8988T (cell line): ENCODE measurements at places on chromosomes 12 and 14.

GRCh38 chr12:91967590-91967989, 178.1 kb downstream of the BTG1 start:
- DNase-seq, result no peak

DNA sequence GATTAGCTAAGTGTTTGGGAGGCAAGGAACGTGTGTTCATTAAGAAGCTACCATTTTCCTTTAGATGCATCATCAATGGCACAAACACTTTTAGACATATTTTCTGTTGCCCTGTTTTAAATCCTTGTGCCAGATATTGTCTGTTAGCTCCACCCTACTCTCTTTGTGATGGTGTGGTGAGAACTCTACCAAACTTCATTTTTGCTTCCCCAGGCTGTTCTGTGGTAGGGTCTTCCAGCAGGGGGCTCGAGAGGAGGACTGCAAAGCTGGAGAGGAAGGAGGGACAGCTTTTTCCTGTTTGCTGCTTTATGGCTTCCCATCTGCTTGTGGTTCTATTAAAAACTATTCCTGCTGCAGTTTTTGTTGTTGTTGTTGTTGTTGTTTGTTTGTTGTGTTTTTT, 23.8 kb upstream of the STRAP start:
- DNase-seq, result no peak

DNA sequence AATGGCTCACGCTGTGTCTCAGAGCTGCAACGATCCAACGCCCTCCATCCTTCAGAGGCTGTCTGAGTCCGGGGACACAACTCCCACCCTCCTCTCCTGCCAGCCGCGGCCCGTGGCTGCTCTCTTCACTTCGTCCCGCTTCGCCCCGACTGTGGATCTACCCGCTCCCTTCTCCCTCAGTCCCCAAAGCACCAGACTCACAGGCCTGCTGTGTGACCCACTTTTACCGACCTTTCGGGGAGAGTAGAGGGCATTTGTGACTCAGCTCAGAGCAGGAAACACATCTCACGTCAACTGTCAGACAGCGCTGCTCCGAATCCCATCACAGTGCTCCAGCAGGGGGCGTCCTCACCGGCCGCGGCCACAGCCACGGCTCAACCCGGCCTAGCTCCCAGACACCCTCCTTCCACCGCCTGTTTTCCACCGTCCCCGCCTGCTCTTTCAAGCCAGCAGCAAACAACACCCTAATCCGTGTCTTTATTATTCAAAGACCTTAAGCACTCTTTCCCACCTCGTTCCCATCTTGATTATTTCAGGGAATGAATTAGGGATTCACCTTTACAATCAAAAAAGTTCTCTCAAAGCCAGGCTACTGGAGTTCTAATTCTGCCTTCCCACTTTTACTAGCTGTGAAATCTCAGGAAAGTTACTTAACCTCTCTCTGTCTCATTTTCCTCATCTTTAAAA, 5.0 kb upstream of the AQP2 start:
- DNase-seq, result peak; percentile 94

- no peak for DNase-seq
Observed at GRCh38 chr12:105834496-105834895, 304.3 kb downstream of the NUAK1 start.

DNA sequence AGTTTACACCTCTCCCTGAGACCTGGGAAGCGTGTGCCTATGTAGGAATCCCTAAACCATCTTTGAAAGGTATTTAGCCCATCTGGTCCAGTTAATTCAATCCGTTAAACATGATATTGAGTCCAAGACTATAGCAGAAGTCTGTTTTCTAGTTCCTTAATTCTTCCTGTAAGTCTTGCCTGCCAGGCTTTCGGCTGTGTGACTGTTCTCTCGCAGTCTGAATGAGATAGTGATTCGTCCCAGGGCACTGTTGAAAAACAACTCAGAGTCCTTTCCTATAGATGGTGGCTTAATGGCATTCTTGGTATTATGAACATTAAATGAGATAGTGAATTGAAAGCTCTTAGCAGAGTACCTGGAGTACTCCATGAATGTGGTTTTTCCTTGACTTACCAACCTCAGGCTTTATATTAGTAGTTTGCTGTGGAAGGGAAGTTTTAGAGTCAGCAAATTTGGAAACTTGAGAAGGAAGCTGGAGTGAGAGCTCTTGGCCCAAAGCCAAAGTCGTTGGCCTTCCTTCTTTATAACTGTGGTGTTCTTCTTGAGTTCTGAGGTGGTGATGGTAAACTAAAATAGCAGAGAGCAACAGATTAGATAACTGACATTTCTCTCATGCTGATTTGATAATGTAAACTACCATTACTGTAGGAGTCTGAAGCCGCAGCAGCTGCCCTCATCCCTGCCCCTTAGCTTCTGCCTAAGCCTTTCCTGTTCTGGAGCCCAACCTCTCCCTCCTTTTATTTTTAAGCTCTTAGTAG, 76.5 kb downstream of the TGFB3 start:
- DNase-seq, result no peak

- DNase-seq, result no peak
Observed at GRCh38 chr12:101935890-101936746, 58.7 kb downstream of the DRAM1 start.

DNA sequence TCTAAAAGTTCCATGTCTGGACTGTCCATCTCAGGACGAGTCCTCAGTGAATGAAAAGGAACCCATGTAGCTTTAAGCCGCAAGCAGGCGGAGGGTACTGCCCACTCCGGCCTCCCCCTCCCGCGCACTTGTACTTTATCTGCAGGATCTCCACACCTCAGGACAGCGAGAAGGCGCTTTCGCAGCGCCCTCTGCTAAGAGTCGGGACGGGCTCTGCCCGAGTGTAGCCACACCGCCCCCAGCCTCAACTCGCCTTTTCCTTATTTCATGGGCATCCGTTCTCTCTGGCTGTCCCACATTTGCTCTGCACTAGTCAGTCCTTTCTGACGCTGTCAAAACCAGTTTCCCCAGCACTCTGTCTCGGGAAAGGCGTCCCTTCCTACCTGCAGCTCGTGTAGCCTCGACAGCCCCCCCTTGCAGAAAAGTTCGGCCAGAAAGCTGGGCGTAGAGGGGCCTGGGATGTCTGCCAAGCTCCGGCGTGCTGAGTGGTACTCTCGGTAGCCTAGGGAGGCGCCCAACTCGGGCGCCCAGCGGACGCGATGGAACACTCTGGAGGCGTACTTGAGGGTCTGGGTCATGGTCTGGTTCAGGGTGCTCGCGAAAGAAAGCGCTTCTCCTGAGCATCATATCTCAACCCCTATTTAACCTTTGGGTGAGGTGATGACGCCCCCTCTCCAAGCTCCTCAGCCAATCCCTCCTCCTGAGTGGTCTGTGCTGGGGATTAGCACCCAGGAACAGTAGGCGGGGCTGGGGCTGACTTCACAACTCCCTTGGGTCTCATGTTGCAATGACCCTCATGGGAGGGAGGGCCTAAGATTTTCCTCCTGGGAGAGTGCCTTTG, at the start of gene CYP27B1:
TSS of gene CYP27B1 (minus strand) at position 615 of the 841 bp plus-strand sequence. CDS start at position 578, 37 bp downstream.
- no peak for DNase-seq

DNA sequence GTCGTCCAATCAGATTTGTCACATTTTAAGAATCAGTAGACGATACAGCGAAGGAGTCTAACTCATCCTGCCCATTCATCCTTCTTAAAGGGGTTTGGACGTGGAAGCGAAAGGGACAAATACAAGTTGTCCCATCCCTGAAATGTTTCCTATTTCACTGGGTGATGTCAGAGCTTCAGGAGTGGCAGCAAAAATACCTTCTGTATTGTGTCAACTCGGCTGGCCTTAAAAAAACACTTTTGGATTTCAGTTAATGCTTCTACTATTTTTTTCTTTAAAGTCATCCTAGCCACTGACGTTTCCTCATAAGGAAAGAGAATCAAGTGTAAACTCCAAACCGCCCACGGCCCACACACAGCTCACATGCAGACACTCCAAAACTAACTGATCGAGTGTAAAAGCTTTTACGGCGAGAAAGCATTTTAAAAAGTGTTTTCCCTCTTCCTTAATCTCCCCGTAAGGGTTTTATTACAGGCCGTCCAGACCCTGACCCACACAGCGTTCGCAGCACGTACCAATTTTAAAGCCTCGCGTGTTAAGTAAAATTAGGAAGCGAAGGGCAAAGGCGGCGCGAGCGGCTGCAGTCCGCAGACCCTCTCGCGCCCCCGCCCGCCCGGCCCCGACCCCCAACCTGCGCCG, 593 bp downstream of the CFL2 start:
- DNase-seq, result no peak

GRCh38 chr14:100911665-100912316, 8.3 kb upstream of the RTL1 start:
- no peak for DNase-seq
